ENCODE measurements at places on chromosomes 12 and 14. TPM values are rescaled to one million over a fixed set of nuclear protein-coding genes. Genes with fewer than 3 reads are reported as not detected.

DNA sequence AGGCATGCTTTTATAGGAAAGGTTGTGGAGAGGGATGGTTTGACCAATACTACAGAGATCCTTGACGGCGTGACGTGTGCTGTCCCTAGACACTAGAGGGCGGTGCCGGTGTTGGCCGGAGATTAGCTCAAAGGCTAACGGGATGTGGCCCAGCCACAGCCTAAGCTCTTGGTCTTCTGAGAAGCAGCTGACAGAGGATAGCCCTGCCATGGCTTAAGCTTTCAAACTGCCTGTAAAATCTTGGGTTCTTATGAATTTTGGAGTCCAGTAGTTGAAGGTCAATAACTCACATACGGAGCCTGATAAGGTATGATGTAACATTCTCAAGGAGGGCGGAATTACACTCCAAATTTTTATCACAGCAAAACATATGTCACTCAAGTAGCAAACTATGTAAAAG, 515.7 kb upstream of the ATXN7L3B start:
- peak; percentile 71 for DNase-seq
- H3K4me3 ChIP-seq, result no peak overlapping the region
- no peaks in the 10 kb centered on the region for H3K4me1 ChIP-seq
- no peaks in the 10 kb centered on the region for H3K36me3 ChIP-seq

GRCh38 chr12:101592921-101593320, 1.9 kb upstream of the MYBPC1 start:
- H3K27me3 ChIP-seq, result no peaks in the 10 kb centered on the region
- H3K4me1 ChIP-seq, result peaks cover 6% of the 10 kb centered on the region

DNA sequence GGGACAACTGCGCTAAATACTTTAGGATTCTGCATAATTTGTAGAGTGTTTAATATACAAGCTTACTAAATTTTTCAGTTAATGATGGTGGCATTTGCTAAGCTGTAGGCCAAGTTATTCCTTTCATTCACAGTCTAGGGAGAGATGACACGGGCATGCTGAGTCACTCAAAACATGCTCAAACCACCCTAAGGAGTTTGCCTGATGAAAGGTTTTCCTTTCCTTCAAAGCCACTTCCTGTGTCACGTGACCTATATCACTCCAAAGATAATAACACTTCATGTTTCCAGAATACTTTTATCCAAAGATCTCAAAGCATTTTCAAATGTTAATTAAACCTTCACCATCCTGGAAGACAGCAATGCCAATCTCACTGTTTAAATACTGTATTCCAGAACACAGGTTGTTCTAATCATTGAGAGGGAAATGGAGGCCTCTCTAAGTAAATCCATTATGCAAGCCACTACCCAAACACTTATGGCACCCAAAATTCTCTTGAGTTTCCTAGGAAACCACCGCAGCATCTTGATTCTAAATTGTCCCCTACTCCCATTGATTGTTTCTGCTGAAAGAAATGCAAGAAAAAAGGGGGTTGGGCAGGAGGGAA, 207.0 kb upstream of the CDKN3 start:
- no peak overlapping the region for H3K27ac ChIP-seq
- H3K36me3 ChIP-seq, result no peaks in the 10 kb centered on the region
- DNase-seq, result no peak
- H3K4me3 ChIP-seq, result no peak overlapping the region

DBX2 gene
- polyA plus RNA-seq, result not detected
